Stimulated activated CD8-positive, alpha-beta memory T cell treated with anti-CD3 and anti-CD28 coated beads, Interleukin-15, amount 100 ng/mL, for 48 hours (primary cell): ENCODE measurements at places on chromosomes 12 and 14.

DNA sequence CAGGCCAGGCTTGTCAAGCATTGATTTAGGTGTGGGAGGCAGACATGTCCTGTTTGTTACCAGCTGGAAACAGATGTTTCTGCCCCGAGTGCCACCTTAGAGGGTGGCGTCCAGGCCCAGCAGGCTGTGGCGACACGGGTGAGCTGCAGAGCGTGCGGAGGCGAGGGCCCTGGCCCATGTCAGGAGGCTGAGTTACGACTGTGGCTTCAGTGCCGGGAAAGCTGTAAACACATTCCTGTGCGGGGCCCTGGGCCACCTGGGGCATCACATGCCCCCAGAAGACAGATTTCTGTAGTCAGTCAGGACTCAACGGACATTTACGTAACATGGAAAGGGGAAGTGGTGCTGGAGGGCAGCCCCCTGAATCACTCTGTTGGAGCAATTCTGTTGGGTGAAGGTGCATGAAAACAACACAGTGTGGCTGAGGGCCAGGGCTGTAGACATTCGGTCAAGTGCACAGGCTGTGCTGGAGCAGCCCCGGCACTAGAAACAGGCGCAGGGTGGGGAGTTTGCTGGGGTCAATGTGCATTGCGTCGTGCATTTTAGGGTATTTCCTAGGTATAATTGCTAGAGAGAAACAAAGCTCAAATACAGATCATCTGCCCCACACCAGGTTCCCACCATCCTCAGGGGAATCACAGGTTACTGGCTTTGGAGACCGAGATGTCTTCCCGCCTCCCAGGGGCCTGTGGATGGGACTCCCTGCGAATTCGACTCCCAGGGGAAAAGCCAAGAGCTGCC lies 291.8 kb downstream of the TMEM121 start:
- DNase-seq = no peak

DNA sequence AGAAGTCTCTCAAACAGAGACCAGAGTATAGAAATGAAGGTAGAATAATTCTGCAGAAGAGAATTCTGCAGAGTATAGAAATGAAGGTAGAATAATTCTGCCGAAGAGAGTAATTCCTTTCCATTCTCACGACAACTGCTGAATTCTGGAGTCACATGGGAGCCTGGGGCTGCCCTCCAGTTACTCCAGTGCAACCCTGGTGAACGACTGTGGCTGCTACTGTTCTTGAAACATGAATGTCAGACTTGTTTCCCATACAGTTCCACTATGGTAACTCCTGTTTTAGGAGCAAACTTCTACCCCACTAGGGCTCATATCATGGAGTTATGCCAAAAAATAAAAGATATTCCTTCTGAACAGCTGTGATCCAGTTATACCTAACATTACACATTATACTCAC lies 164.4 kb downstream of the KICS2 start:
- no peak for DNase-seq

DNA sequence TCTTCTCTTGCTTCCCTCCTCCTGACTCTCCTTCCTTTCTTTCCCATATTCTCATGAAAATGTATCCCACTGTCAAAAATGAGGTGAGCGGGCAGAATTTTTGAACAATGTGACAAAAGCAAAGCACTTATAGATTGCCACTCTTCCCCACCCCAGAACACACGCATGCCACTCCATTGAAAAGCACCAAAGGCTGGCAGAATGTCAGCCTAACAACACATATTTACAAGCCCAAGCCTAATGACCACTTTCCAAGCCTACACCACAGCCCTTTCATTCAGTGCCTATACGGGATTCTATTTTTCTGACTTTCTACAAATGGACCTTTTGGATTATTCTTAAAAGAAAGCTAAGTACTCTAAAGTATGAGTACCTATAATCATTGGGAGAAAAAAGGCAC lies 62.9 kb upstream of the METAP2 start:
- no peak for DNase-seq

DNA sequence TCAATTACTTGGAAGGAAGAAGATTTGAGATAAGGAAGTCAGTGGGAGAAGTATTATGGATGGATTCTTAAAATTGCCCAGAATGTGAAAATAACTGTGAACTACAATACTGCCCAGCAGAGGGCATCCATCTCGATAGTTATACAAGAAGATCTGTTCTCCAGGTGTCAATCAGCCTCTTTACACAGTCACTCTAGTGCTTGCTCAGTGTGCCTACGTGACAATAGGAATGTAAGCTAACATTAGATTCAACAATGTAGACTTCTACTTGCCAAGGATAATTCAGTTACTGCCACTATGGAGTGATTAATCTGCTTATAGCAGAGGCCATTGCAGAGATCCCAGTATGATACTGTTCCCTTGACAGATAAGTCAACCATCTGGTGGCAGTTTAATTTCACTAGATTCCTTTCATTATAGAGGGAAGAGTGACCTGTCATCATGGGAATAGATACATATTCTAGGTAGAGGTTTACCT lies 10.6 kb upstream of the MAP4K5 start:
- no peak for DNase-seq

DNA sequence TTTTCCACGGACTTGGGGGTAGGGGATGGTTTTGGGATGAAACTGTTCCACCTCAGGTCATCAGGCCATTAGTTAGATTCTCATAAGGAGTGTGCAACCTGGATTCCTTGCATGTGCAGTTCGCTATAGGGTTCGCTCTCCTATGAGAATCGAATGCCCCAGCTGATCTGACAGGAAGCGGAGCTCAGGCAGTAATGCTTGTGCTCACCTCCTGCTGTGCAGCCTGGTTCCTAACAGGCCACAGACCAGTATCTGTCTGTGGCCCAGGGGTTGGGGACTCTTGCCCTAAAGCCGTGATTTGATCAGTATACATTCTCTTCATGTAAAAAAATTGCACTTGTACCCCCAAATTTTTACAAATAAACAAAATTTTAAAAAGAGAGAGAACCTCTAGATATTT lies 219.4 kb upstream of the CPNE8 start:
- DNase-seq = no peak

DNA sequence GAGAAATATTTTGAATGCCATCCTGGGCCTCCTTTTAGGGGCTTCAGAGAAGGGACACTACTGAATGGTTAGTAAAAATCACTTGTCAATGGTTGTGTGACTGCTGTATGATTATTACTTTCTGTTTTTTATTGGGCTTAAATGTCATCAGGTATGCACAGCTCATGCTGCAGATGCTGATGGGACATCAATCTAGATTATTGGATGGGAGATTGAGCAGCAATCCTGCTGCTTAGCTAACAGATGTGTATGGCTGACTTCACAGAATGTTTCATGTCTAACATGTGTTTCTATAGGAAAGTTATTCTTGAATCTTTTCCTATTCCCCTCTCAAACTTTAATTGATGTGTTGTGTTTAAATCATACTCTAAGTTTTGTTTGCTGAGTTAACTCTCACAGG lies 166.8 kb downstream of the RMST start:
- DNase-seq = no peak

GRCh38 chr12:42996869-42997431 lies 407.4 kb upstream of the PRICKLE1 start:
- no peak for DNase-seq

- no peak for DNase-seq
Observed at GRCh38 chr12:25052914-25053211, 104.0 kb upstream of the BCAT1 start.

- no peak for DNase-seq
Observed at GRCh38 chr12:105067511-105068031, 16.7 kb downstream of the ALDH1L2 start.

DNA sequence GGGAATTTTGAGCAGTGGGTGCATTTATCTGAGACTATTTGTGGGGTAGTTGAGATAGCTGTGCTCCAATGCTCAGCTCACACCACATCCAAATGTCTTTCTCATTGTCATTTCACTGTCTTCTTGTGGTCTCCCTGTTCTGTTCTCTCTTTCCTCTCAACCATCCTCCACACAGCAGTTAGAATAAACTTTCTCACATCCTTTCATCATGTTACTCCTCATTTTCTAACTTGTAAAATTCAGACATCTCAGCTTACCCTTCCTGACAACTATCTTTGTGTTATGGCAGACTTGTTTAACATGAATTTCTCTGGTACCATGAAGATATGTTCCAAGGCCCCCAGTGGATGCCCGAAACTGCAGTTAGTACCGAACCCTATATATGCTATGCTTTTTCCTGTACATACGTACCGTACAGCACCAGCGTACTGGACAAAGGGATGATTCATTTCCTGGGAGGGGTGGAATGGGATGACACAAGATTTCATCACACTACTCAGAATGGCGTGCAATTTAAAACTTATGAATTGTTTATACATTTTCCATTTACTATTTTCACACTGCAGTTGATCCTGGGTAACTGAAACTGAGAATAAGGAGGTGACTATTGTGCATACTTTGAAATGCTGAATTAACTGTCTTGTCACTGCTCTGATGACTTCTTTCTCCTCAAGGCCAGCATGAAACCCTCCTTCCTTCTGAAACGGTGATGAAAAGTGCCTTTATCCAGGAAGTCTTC lies 177.1 kb upstream of the SLC38A2 start:
- peak; percentile 32 for DNase-seq

DNA sequence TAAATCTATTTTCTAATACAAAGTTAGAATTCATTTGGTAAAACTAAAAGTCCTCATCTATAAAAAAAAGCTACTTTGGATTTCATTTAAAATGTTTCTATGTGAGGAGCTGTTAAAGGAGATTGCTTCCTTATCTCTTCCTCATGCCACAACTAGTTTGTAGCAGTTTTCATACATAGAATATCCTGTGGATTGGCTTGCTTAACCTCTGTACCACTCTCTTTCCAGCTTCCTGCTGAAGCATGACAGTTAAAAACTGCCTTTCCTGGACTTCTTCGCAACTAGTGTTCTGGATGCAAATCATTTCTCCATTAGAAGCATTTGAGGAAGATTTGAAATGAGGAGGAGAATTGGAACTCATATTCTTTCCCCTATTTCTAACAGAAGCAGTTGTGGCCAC lies 49.6 kb downstream of the ST8SIA1 start:
- no peak for DNase-seq

- no peak for DNase-seq
Observed at GRCh38 chr14:56896922-56897321, 86.6 kb upstream of the OTX2 start.

- DNase-seq = no peak
Observed at GRCh38 chr12:84632556-84632955, 280.0 kb downstream of the SLC6A15 start.

- no peak for DNase-seq
Observed at GRCh38 chr12:12008931-12009611, 61.7 kb upstream of the BCL2L14 start.

- no peak for DNase-seq
Observed at GRCh38 chr14:94016446-94016976, 9.6 kb upstream of the OTUB2 start.

DNA sequence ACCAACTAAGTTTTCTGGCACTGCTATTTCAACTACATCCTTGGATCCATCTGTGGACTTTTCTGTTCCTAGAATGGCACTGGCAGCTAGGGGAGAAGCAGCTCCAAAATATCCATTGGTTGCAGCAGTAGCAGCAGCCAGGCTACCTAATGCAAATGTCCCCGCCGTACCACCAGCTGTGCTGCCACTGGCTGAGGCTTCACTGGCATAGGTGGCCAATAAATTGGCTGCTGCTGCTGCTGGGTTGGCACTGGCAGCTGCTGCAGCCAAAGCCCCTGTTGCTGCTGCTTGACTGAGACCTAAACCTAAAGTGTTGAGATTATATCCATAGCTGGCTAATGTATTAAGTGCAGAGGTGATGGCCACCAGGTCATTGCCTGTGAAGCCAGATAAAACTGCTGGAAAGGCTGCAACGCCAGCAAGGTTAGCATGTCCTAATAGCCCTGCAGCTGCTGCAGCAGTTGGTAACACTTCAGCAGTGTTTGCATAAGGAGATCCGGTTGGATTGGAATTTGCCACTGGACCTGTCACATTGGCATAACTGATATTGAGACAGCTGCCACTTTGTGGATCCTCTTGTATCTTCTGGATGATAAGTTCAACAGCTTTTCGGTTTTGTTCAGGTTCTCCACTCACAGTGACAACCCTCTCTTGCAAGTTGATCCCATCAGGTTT lies 149.5 kb downstream of the NOVA1 start:
- no peak for DNase-seq

- peak; percentile 13 for DNase-seq
Observed at GRCh38 chr12:24730489-24730896, 218.4 kb downstream of the BCAT1 start.

GRCh38 chr14:39576736-39577135 lies 144.5 kb upstream of the FBXO33 start:
- no peak for DNase-seq

- DNase-seq = no peak
Observed at GRCh38 chr12:55893723-55894122, 34.0 kb downstream of the PYM1 start.

GRCh38 chr14:55733599-55733998 lies 153.6 kb downstream of the KTN1 start:
- DNase-seq = no peak

- no peak for DNase-seq
Observed at GRCh38 chr12:47843226-47843980, 23.7 kb upstream of the HDAC7 start.

DNA sequence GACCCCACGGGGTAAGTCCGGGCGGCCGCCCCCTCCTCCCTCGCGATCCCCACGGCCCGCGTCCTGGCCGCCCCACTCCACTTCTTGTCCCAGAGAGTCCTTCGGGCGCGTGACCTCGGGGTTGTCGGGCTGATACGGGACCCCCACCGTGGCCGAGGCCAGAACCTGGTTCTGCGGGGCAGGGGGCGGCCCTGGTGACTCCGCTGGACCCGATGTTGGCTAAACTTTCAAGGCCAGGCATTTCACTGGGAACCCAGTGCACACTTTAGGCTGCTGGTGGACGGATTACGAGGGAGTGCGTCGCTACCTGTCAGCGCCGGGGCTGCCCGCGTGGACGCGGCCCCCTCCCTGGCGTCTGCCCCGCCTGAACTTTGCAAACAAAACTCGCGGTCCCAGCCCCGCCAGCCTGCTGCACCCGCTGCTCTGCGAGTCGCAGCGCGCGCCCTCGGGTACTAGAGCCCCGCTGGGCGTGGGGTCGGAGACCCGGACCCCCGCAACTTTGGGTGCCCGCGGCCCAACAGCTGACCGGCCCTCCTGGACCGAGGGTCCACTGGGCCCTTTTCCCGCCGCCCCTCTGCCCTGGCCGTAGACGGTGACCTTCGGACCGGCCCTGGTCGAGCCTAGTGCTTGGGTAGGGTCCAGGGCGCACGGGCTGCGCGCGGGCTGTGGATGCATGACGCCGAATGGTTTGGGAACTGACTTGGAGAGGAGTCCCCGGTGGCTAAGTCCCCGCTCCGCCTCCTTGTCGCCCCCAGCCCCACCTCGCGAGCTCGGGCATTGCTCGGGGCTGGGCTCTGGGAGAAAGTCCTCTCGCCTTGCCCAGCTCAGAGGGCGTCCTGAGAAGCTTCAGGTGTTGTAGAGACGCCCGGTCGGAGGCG lies 624 bp downstream of the RIN3 start:
- DNase-seq = no peak

GRCh38 chr14:22978487-22978837 lies 3.9 kb downstream of the AJUBA start:
- no peak for DNase-seq

GRCh38 chr14:89443042-89443629 lies 26.1 kb upstream of the FOXN3 start:
- DNase-seq = no peak

GRCh38 chr14:65237941-65238340 lies 135.6 kb upstream of the MAX start:
- no peak for DNase-seq

- DNase-seq = no peak
Observed at GRCh38 chr12:70603044-70603443, 34.2 kb downstream of the PTPRB start.
